ENCODE measurements at places on chromosomes 4 and X.

GRCh38 chrX:129161108-129161507 is 362.2 kb downstream of the SMARCA1 start:
- no peak for DNase-seq

DNA sequence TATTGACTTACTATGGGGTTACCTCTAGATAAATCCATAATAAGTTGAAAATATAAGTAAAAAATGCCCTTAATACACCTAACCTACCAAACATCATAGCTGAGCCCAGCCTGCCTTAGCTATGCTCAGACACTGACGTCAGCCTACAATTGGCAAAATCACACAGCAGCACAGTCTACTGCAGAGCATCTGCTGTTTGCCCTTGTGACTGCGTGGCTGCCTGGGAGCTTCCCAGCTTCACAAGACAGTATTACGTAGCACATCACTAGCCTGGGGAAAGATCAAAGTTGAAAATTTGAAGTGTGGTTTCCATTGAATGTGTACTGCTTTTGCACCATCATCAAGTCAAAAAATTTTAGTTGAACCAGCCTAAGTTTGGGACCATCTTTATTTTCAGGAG is 8.8 kb downstream of the HTT-AS start:
- DNase-seq = no peak

- DNase-seq = no peak
Measured at GRCh38 chrX:71615056-71615455, 3.3 kb downstream of the CXCR3 start.

DNA sequence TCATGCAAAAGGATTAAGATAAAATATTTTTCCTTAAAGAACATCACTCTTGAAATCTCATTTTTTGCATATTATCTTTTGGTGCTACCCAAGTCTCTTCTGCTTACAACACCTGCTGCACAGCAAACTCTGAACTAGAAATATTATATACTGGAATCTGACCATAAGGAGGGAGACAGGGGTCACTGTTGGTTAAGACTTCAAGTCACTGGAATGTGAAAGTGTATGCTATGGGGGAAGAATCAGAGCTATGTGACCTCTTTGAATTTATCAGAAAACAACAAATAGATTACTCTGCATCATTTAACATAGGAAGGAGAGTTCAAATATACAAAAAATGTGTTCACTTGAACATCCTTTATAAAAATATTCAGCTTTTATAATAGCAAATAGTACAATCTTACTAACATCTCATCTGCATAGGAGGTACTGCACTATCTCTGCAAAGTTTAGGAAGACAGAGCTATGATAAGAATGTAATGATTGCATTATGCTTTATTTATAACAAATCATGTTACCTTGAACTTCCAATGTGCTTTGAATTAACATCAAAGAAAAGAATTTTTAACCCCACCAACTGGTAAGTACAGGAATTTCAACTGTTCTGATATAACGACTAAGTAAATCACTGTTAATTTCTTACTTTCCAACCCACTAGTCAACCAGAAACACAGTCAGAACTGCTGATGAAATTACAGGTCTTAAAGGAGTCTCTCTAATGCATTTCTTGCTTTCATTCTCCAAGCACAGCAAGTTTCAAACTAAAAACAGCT is 69.8 kb downstream of the ZNF827 start:
- no peak for DNase-seq

GRCh38 chrX:150546711-150547153 is 21.7 kb upstream of the MTM1 start:
- DNase-seq = peak; percentile 39

DNA sequence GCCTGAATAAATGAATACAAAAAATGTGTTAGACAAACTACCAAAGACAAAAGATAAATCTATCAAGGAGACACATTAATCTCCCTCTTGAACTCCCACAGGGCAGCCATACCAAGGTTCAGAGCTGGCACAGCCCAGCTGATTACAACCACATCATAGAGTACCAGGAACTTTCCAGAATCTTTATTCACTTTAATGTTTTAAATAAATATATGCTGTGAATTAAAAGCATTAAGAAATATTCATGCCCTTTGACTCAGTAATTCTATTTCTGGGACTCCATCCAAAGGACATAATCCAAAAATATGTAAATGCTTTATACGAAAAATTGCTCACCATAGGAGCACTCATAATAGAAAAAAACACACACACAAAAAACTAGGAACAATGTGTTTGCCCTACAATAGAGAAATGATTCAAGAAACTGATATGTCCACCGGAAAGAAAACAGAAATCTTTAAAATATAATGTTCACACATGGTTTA is 126.0 kb downstream of the LDB2 start:
- DNase-seq = no peak

DNA sequence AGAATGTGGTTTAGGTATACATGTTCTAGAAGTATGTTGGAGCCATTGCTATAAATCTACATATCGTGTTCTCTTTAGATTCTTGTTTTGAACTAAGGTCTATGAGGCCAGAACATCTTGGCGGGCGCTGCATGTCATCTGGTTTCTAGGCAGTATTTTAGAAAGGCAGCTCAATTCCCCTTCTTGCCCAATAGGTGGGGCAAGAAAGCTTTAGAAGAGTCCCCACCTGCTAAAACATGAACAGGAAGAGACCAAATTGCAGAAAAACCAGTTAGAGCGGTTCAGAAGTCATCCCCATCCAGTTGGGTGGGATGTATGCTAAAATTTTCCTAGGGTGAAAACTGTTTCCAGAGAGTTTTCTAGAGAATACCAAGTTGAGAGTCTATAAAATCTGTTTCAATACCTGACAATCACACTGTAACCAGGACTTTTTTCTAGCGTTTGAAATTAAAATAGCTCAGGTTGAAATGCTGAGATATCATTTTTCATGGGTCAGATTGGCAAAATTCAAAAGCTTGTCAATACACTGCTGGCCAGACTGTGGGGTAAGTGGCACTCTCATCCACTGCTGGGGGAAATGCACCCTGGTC is 17.5 kb upstream of the SH3KBP1 start:
- DNase-seq = peak; percentile 26

DNA sequence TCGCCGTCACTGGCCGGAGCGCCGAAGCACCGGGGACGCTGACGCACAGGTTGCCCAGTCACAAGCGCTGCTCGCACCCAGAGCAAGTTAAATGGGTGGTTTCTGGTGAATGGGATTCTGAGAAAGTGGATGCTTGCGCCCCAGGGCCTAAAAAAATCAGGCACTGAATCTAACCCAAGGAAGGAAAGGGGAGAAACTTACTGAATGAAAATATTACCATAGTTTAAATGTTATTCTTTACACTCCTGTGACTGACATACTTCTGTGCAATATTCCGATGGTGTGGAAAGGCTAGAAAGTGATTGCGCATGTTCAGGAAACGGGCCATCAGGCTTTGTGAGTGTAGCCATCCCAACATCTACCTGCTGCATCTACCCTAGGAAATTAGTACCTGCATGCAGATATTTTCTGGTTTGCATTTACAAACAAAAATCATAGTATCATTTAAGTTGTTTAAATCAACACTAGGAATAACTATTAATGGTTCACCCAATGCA is 838 bp upstream of the ABCG2 start:
- DNase-seq = no peak

DNA sequence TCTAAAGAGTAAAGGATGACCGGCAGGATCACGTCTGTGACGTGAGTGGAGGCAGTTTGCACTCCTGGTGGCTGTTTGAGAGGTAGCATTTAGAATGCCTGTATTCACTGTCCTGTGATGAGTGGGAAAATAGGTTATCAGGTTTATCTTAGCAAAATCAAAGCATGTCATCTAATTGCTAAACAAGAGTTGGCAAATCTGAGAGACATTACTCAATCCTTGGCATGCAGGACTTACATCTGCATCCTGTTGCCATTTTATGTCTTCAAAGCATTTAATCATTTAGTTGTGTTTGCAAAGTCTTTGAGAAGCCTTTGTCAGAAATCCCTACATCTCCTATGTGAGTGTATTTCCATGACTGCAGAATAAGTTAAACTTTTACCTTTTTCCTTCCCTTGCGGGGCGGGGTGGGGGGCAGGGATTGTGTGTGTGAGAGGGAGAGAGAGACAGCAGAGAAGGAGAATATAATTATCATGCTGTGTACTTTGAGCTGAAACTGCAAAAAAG is 41.4 kb upstream of the MSANTD1 start:
- no peak for DNase-seq

DNA sequence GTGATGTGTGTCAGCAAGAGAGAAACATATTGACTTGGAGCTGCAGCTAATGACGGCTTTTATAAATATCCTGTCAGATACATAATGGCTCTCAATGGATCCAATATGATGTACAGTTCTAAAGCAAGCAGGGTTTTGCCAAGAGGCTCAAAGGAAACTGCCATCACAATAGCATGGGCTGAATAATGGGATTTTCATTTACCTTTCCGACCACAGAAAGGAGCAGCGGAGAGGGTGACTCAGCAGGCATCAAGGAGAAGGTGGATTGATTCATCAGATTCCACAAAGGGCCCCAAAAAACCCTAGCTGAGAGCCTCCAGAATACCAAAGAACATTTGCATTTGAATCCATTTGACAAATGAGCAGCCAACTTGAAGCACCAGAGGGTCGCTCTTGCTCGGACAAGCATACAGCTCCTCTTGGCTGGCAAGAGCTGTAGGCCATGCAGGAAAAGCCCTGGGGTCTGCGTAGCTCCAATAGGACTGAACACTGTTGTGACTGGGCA is 355.7 kb upstream of the NOCT start:
- no peak for DNase-seq

DNA sequence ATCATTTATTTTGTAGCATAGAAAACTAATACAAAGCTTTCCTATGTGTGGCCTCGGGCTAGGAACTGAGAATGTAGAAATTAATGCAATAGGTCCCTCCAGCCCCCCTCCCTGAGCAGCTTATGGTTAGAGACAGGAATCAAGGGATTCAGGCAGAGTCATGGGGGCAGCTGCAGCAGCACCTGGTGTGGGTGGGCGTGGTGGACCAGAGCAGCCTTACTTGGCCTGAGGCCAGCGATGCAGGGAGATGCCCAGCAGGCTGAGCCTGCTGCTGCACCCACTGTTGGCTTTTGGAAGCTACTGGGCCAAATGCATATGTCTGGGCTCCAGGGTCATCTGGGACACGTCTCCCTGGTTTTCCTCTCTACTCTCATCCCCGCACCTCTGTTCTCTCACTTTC is 74.0 kb downstream of the STK32B start:
- DNase-seq = no peak

DNA sequence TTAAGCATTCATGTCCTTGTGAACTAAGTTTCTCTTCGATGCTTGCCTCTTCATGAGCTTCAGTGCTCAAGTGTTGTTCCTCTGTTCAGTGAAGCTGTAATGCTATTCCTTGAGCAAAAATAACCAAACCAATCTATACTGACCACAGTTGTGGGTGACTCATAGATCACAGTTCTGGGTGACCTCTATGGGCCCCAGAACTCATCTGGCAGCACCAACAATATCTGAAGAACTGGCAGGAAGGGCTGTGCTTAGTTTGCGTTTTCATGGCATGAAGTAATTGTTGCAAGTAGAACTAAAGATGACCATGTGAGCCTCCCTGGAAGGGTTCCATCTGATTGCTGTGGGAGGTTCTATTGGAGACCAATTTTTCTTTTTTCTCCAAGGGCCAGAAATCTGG is 106.2 kb downstream of the CCNG2 start:
- DNase-seq = no peak

- DNase-seq = no peak
Measured at GRCh38 chr4:166003811-166004210, 130.8 kb downstream of the TLL1 start.

- DNase-seq = no peak
Measured at GRCh38 chr4:131309628-131310027, 1839.5 kb upstream of the PCDH10 start.

GRCh38 chr4:108825737-108826136 is 62.9 kb upstream of the ETNPPL start:
- DNase-seq = no peak

GRCh38 chr4:133148690-133149363 is at the start of gene PCDH10:
Gene PCDH10 (plus strand): TSS chr4:133149294. CDS start chr4:133150141, 847 bp downstream.
- peak; percentile 68 for DNase-seq

DNA sequence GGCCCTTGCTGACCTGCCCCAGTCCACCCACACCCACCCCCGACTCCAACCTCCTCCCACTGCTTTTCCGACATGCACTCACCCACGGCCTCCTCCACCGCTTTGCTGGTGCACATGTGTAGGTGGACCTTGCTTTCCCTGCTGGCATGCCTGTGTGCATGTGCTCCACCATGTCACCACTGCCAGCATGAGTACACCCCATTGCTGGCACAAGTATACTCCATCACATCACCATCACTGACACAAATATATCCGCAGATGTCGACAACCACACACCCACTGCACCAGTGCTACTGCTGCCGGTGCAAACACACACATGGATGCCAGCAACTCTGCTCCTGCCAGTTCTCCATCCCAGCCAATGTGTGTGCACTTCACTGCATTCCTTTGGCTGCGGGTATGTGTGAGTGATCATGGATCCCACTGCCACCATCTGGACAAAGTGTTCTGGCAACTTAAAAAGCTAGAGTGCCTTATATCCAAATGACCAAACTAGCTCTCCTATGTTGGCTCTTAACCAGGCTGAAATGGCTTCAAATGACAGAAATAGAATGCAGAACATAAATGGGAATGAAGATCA is 1072.3 kb downstream of the RAPGEF2 start:
- DNase-seq = no peak

GRCh38 chrX:4944767-4945166 is 1231.3 kb upstream of the PRKX start:
- DNase-seq = no peak

DNA sequence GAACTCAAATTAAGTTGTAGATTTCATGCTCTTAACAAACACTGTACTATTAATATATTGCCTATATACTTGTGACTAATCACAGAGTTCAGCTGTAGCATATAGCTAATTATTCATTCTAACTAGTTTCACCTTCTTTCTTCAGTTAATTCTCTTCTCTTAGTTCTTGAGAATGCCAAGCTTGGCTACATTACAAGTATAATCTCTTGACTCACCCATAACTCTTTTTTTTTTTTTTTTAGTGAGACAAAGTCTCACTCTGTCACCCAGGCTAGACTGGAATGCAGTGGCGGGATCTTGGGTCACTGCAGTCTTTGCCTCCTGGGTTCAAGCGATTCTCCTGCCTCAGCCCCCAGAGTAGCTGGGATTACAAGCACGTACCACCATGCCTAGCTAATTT is 5.4 kb downstream of the KLHL5 start:
- no peak for DNase-seq

DNA sequence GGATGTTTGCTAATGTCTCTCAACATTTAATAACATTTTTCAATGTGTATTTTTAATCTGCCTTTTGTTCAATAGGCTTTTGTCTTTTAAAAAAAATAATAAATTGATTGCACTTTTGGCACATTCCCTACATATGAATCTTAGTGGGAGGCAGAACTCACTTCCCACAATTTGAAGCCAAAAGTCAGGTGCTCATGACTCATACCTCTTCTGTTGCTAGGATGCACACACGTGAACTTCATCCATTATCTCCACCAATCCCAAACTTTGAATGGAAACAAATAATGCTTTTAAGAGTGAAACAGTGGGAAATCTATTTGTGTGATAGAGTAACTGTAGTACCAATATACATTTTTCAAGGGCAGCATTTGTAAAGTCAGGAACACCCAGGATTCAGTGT is 260.5 kb downstream of the IQCM start:
- no peak for DNase-seq
